ENCODE measurements at places on chromosomes 12 and 14.

GRCh38 chr14:24058260-24058950 lies 6.6 kb downstream of the CARMIL3 start:
- peak; percentile 76 for DNase-seq

- peak; percentile 50 for DNase-seq
Observed at GRCh38 chr12:15603474-15604085, 185.6 kb downstream of the EPS8 start.

DNA sequence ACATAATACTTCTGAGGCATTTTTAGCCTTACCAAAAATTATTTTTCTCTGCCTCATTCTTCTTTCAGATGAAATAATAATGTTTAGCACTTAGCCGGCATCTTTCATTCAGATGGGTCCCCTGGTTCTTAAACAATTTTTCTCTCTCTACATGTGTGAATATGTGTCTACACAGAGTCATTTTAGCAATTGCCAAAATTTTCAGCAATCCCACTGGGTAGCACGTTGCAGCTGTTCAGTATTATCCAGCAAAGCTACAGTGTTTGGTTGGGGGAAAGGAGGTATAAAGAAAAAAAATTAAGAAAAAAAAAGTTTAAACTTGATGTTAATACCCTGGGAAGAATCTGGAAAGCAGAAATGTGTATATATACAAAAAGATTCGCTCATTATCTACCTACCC lies 160.5 kb upstream of the TRHDE start:
- DNase-seq = no peak

GRCh38 chr12:129305851-129306250 lies 452.6 kb downstream of the GLT1D1 start:
- no peak for DNase-seq

DNA sequence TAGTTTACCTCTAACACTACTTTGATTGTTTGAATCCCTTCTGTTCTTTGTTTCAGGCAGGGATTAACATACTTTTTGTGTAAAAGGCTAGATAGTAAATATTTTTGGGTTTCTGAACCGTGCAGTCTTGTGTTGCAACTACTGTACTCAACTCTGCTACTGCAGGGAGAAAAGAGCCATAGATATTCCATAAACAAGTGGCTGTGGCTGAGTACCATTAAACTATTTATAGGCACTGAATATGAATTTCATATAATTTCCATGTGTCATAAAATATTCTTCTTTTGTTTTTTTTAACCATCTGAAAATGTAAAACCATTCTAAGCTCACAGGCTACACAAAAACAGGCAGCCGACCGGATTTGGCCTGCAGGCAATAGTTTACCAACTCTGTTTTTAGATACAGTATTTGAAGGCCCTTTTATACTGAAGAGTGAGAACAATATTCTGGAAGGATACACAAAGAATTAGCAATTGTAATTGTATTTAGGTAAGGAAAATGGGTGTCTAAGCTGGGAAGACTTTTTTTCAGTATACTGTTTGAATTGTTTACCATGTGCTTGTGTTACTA lies 15.7 kb downstream of the NR1H4 start:
- DNase-seq = no peak

GRCh38 chr12:109382031-109382430 lies 34.3 kb downstream of the MYO1H start:
- DNase-seq = no peak

DNA sequence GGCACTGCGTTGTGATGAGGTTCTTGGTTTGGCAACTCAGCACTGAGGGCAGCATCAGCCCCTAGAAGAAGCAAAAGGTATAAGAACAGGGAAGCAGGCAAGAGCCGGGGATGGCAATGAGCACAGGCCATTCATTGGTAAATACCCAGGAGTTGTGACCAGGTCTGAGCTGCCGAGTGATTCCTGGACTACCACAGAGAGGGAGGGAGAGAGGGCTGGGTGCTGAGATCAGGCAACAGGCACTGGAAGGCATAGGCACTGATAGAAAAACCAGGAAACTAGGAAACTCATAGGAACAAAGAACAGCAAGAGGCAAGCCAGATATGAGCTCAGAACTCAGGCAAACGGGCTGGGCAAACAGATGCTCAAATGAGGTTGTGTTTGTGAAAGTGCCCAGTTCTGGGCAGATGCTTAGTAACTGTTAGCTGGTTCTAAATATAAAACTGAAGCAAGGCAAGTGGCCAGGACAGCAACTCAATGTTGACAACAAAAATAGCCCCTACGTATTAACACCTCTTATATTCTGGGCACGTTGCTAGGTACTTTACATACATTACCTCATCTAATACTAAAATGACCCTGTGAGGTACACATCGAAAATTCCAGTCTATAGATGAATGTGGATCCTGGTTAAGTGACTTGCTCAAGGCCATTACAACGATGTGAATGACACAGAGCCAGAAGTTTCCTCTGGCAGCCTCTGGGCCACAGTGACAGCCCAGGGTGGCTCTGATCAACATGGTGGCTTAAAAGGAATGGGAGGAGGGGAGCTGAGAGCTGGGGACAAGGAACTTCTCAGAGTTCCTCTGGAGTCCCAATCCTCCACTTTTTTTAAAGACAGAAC lies 121.1 kb downstream of the PRMT8 start:
- DNase-seq = no peak
